ENCODE measurements at places on chromosomes 5 and 9. TPM values are rescaled to one million over a fixed set of nuclear protein-coding genes. Genes with fewer than 3 reads are reported as not detected.

GRCh38 chr5:31021181-31021624, 172.3 kb upstream of the CDH6 start:
- DNase-seq, result no peak
- no peaks in the 10 kb centered on the region for H3K36me3 ChIP-seq
- H3K4me3 ChIP-seq, result no peak overlapping the region
- no peaks in the 10 kb centered on the region for H3K27me3 ChIP-seq
- no peaks in the 10 kb centered on the region for H3K4me1 ChIP-seq

GRCh38 chr5:143970159-143970558, 158.2 kb downstream of the HMHB1 start:
- H3K4me1 ChIP-seq, result no peaks in the 10 kb centered on the region
- no peaks in the 10 kb centered on the region for H3K27me3 ChIP-seq
- no peaks in the 10 kb centered on the region for H3K36me3 ChIP-seq
- H3K27ac ChIP-seq, result no peak overlapping the region
- no peak overlapping the region for H3K4me3 ChIP-seq

C1QTNF3 gene
- 2.0 TPM for total RNA-seq

CDC20B gene
- not detected for total RNA-seq

GRCh38 chr5:112183103-112183711, 235.9 kb downstream of the EPB41L4A start:
- no peaks in the 10 kb centered on the region for H3K4me1 ChIP-seq
- no peaks in the 10 kb centered on the region for H3K27me3 ChIP-seq
- no peak for DNase-seq
- H3K4me3 ChIP-seq, result no peak overlapping the region
- H3K36me3 ChIP-seq, result no peaks in the 10 kb centered on the region

GPR151 gene
- not detected for total RNA-seq

IPO11 gene
- 31.7 TPM for total RNA-seq

DNA sequence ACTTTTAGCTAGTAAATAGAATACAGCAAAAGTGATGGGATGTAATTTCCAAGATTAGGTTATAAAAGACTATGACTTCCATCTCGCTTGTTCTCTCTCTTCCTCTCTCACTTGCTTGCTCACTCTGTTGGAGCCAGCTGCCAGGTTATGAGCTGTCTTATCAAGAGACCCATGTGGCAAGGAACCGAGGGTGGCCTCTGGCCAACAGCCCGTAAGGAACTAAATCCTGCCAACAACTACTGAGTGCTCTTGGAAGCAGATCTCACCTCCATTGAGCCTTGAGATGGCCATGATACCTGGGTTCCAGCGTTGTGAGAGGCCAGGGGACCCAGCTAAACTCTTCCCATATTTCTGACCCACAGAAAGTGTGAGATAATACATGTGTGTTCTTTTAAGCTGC, 636.1 kb downstream of the ACTL7B start:
- H3K4me3 ChIP-seq, result no peak overlapping the region
- H3K27ac ChIP-seq, result no peak overlapping the region
- no peaks in the 10 kb centered on the region for H3K27me3 ChIP-seq
- H3K4me1 ChIP-seq, result no peaks in the 10 kb centered on the region
- H3K36me3 ChIP-seq, result no peaks in the 10 kb centered on the region
- no peak for DNase-seq

ORM2 gene
- total RNA-seq, result not detected

- no peaks in the 10 kb centered on the region for H3K27me3 ChIP-seq
- H3K27ac ChIP-seq, result no peak overlapping the region
- H3K4me1 ChIP-seq, result no peaks in the 10 kb centered on the region
- H3K4me3 ChIP-seq, result no peak overlapping the region
These were observed 40.8 kb upstream of the MEF2C start for GRCh38 chr5:88923623-88924329.

- H3K36me3 ChIP-seq, result no peaks in the 10 kb centered on the region
- H3K27ac ChIP-seq, result no peak overlapping the region
- H3K27me3 ChIP-seq, result no peaks in the 10 kb centered on the region
- no peak for DNase-seq
These were observed 165.0 kb downstream of the FGF1 start for GRCh38 chr5:142520885-142521284.

DNA sequence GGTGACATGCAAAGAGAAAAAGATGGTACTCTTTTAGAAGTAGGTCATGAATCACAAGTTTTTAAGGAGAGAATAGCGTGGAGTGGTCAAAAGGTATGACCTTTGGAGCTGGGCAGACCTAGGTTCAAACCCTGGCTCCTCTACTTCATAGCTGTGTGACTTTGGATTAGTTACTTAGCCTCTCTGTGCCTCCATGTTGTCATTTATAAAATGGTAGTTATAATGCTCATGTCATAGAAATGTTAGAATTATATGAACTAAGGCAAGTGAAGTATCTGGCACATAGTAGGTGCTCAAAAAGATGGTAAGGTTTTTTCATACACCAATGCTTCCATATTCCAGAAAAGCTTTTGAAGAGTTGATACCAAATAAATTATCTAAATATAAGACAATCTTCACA, 7.3 kb downstream of the F2R start:
- H3K4me3 ChIP-seq, result no peak overlapping the region
- no peaks in the 10 kb centered on the region for H3K36me3 ChIP-seq
- H3K27ac ChIP-seq, result no peak overlapping the region
- no peaks in the 10 kb centered on the region for H3K4me1 ChIP-seq
- no peak for DNase-seq
- no peaks in the 10 kb centered on the region for H3K27me3 ChIP-seq

GRCh38 chr5:157874861-157875260, 15.9 kb upstream of the CLINT1 start:
- no peaks in the 10 kb centered on the region for H3K27me3 ChIP-seq
- H3K27ac ChIP-seq, result no peak overlapping the region
- H3K4me3 ChIP-seq, result no peak overlapping the region
- H3K4me1 ChIP-seq, result peaks cover 10% of the 10 kb centered on the region

BRINP1 gene
- total RNA-seq, result 0.26 TPM

SPATA31E1 gene
- not detected for total RNA-seq

DNA sequence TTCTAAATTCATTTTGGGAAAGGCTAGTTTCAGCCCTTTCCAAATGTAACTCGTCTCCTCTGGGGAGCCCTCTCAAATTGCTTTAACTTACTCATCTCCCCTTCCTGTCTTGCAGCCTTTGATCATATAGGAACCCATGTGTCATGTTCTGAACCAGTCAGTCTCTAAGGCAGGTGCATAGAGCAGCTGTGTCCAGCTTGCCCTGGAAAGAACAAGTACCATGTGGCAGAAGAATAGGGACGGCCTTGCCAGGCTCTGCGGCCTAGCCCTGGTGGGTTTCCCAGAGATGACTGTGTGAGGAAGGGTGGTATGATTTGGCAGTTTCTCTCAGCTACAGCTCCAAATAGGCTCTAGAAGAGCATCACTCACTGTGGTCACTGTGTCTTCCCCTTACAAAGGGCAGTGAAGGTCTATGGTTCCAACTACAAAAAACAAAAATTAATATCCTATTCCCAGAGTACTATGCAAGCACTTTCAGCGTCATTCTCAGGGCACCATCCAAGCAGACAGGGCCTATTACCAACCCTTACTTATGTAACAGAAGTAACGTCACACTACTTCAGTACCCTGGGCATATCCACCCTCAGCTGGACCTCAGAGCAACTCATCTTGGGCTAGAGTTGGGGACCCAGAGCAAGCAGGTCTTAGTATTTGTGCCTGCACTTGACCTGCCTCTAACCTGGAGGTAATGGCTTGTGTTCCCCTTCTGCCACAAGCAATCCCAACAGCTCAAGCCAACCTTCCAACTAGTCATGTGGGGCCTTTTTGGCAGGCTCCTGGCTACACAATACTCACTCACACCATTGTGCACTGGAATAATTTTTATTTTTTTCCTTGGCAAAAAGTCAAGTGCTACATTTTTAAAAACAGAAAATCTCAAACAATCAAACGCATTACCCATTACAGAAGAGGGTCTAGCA, 37.2 kb upstream of the UBAP2 start:
- peak overlapping the region; percentile 61 for H3K27ac ChIP-seq
- no peak overlapping the region for H3K4me3 ChIP-seq
- peak; percentile 25 for DNase-seq
- H3K27me3 ChIP-seq, result no peaks in the 10 kb centered on the region
- H3K36me3 ChIP-seq, result no peaks in the 10 kb centered on the region

PCDHA9 gene
- not detected for total RNA-seq

DNA sequence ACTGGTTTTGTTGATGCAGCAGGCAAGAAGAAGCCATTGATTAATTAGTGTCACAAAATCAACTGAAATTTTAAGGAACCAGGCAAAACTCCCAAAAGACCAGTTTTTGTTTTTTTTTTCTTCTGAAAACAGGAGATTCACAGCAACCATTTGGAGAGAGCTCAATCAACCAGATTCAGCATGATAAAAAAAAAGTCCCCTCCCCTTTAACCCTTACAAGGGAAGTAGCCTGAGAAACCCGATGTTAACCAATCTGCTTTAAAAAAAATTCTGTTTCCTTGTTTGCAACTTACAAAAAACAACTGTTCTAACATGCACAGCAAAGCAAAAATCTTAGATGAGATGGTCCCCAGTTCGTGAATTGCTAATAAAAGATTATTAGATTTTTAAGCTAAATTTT, 59.7 kb downstream of the HMHB1 start:
- H3K4me3 ChIP-seq, result no peak overlapping the region
- H3K4me1 ChIP-seq, result no peaks in the 10 kb centered on the region
- H3K27ac ChIP-seq, result no peak overlapping the region
- DNase-seq, result no peak

GABBR2 gene
- total RNA-seq, result 0.57 TPM

SPOCK1 gene
- 28.6 TPM for total RNA-seq

DNA sequence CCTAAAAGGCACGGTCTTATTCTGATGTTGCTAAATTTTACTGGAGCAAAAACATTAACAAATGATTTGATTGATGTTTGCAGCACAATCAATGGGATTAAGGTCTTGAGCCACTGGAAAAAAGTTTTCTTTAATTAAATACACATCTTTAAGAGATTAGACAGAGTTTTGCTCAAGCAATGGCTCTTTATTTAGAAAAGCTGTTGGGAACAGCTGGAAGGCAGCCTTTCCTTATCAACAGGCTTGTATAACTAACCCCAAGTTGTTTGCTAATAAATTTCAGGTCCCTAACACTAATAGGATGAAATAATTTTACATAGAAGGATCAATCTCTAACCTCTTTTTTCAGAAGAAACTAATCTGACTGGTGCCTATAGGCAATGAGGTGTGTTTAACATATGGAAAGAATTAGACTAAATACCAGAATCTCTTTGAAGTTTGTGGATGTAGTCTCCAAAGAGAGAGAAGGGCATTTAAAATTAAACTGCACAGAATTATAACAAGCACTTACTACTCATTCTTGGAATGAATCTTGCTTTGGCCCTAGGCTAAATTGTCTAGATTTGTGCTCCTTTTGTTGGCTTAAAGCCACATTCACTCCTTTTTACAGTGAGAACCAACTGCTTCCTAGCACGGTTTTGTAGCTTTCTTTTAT, 67.3 kb upstream of the TNFAIP8 start:
- no peaks in the 10 kb centered on the region for H3K27me3 ChIP-seq
- DNase-seq, result no peak
- no peak overlapping the region for H3K4me3 ChIP-seq
- H3K4me1 ChIP-seq, result peaks cover 61% of the 10 kb centered on the region

COL15A1 gene
- total RNA-seq, result 54.6 TPM

CDC25C gene
- total RNA-seq, result 0.39 TPM

PKD2L2 gene
- total RNA-seq, result 1.7 TPM

SPINK13 gene
- total RNA-seq, result not detected

- peaks cover 54% of the 10 kb centered on the region for H3K4me1 ChIP-seq
- no peak overlapping the region for H3K27ac ChIP-seq
- no peak for DNase-seq
These were observed 206.2 kb downstream of the NR3C1 start for GRCh38 chr5:143197260-143197656.

PHYKPL gene
- total RNA-seq, result 36.3 TPM

- no peak overlapping the region for H3K4me3 ChIP-seq
- no peaks in the 10 kb centered on the region for H3K36me3 ChIP-seq
- DNase-seq, result no peak
- no peaks in the 10 kb centered on the region for H3K4me1 ChIP-seq
- peaks cover 6% of the 10 kb centered on the region for H3K27me3 ChIP-seq
- no peak overlapping the region for H3K27ac ChIP-seq
These were observed 151.8 kb downstream of the DROSHA start for GRCh38 chr5:31380049-31380448.

- H3K4me1 ChIP-seq, result no peaks in the 10 kb centered on the region
- H3K4me3 ChIP-seq, result no peak overlapping the region
- DNase-seq, result no peak
These were observed 128.1 kb upstream of the RPS23 start for GRCh38 chr5:82406205-82406773.

- H3K27ac ChIP-seq, result no peak overlapping the region
- H3K4me3 ChIP-seq, result no peak overlapping the region
These were observed 184.9 kb downstream of the TRPM3 start for GRCh38 chr9:70936536-70936935.

PCDHB13 gene
- total RNA-seq, result 5.2 TPM

- peak overlapping the region; percentile 88 for H3K4me3 ChIP-seq
- no peak for DNase-seq
- H3K27ac ChIP-seq, result peak overlapping the region; percentile 72
- no peaks in the 10 kb centered on the region for H3K36me3 ChIP-seq
- H3K27me3 ChIP-seq, result no peaks in the 10 kb centered on the region
These were observed 460 bp upstream of the ACO1 start for GRCh38 chr9:32384002-32384363.

COX7C gene
- total RNA-seq, result 1,444 TPM

PCDHGA12 gene
- 6.2 TPM for total RNA-seq

GRCh38 chr5:142433526-142434321, 108.9 kb upstream of the SPRY4 start:
- no peak for DNase-seq
- no peaks in the 10 kb centered on the region for H3K36me3 ChIP-seq
- peak overlapping the region; percentile 59 for H3K27ac ChIP-seq
- H3K4me3 ChIP-seq, result no peak overlapping the region

SLC4A9 gene
- total RNA-seq, result not detected

GRCh38 chr5:168934169-168934568, 355.0 kb upstream of the PANK3 start:
- no peak overlapping the region for H3K4me3 ChIP-seq
- no peaks in the 10 kb centered on the region for H3K4me1 ChIP-seq
- no peaks in the 10 kb centered on the region for H3K27me3 ChIP-seq
- H3K27ac ChIP-seq, result no peak overlapping the region
- no peak for DNase-seq
- no peaks in the 10 kb centered on the region for H3K36me3 ChIP-seq

GRCh38 chr5:65263321-65263720, 218.4 kb downstream of the ADAMTS6 start:
- no peak for DNase-seq
- peaks cover 14% of the 10 kb centered on the region for H3K4me1 ChIP-seq
- H3K36me3 ChIP-seq, result no peaks in the 10 kb centered on the region
- H3K4me3 ChIP-seq, result no peak overlapping the region
- H3K27ac ChIP-seq, result no peak overlapping the region
